ENCODE measurements at places on chromosomes 6 and 20.

DNA sequence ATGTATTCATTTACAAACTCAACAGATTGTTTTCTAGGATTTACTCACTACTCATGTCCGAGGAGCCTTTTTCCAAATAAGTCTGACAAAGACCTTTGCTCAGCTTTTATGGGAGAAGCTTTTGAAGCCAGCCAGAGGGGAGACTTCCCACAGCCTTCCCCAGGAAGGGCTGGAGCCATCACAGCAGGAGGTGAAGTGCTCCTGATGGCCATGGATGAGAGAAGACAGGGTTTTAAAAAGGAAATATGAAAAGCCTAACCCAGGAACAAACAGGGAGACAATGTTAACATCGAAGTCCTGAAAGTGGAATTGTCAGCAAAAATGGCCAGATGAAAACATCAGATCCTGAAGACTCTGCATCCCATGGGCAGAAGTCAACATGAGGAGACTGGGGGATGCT is 11.6 kb upstream of the TAGAP start:
- DNase-seq, result no peak

GRCh38 chr6:37242429-37243052 is 15.0 kb upstream of the TBC1D22B start:
- DNase-seq, result no peak

GRCh38 chr6:160260367-160260766 is 1.7 kb upstream of the SLC22A2 start:
- peak; percentile 6 for DNase-seq

DNA sequence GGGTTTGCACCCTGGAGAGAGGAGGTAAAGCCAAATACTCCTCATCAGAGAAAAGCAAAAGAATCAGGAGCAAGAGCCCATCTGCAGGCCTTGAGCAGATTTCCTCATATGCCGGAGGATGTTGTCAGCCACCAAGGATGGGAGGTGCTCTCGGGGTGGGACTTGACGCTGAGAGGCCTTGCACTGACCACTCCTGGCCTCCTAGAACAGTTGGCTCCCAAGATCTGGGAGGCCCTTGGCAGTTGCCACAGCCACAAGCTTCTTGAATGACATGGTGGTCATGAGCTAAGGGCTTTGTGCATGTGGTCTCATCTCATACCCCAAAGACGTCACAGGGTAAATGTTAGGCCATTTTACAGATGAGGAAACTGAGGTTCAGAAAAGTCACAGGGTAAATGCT is 75.2 kb upstream of the PMEPA1 start:
- no peak for DNase-seq

DNA sequence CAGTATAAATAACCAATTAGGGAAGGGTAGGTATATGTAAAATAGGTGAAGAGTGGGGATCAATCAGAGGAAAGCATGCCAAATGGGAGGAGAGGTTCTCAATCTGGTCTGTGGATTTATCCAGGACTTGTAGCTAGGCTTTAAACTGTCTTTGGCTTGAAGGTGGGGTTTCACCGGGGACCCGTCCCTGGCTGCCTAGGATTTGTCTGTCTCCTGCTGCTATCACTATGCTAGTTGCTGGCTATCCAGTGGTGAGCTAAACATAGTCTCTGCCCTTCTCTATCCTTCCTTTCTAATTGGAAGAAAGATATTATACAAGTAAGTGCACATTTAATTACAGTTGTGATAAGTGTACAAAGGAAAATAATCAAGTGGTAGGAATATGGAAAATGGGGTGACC is 58.8 kb downstream of the DOP1A start:
- no peak for DNase-seq

DNA sequence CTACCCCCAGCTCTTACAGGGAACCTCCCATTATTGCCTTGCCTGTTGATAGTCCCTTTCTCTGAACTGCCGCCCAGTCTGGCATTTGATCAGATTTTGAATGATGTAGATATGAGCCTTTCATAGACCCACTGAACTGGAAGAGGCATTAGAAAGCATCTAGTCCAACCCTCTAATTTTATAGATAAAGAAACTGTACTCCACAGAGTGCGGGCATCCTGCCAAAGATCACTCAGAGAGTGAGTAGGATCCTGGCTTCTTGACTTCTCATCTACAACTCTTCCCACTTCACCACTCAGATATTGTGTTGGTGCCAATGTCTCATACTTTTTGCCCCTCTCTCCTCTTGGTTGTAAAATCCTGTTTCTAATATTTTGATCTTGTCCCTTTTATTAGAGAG is 179.2 kb upstream of the BMP2 start:
- no peak for DNase-seq

GRCh38 chr6:104252276-104252675 is 607.4 kb downstream of the HACE1 start:
- no peak for DNase-seq

- no peak for DNase-seq
Observed at GRCh38 chr20:10705801-10706459, 32.1 kb upstream of the JAG1 start.

GRCh38 chr6:63672582-63673129 is 37.1 kb downstream of the PHF3 start:
- DNase-seq, result no peak
